ENCODE measurements at places on chromosomes 12 and 14.

- no peak for DNase-seq
Measured at GRCh38 chr12:91381309-91381804, 198.7 kb upstream of the DCN start.

DNA sequence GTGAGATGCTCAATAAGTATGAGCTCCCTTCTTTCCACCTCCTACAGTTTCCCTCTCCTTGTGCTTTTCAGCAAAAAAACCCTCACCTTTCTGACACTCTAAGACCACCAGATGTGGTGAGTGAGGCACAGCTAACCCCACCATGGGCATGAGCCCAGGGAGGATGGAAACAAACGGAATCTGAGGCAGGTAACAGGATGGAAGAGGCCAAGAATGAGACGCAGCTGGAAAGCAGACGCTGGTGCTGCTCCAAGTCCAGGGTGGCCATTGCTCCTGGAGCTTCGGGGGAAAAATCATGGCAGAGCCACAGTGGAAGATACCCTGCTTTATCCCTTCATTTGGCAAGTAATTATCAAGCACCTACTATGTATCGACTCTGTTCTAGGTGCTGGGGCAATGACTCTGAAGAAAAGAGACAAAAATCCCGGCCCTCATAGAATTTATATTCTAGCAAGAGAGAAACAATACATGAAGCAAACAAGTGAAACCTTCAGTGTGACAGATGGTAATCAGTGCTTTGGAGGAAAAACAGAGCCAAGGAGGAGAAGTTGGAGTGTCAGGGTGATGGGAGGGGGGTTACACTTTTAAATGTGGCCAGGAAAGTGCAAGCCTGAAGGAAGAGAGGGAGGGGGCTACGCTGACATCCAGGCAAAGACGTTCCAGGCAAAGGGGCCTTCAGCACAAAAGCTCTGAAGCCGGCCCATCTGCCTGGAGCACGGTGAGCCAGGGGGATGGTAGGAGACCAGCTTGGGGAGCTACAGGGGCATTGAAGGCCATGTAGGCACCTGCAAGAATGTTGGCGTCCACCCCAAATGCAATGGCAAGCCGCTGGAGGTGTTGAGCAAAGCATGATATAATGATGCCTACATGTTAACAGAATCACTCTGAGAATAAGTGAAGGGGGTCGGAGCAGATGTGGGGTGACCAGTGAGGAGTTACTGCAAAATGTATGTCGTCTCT is 154.2 kb downstream of the DPF3 start:
- no peak for DNase-seq

DNA sequence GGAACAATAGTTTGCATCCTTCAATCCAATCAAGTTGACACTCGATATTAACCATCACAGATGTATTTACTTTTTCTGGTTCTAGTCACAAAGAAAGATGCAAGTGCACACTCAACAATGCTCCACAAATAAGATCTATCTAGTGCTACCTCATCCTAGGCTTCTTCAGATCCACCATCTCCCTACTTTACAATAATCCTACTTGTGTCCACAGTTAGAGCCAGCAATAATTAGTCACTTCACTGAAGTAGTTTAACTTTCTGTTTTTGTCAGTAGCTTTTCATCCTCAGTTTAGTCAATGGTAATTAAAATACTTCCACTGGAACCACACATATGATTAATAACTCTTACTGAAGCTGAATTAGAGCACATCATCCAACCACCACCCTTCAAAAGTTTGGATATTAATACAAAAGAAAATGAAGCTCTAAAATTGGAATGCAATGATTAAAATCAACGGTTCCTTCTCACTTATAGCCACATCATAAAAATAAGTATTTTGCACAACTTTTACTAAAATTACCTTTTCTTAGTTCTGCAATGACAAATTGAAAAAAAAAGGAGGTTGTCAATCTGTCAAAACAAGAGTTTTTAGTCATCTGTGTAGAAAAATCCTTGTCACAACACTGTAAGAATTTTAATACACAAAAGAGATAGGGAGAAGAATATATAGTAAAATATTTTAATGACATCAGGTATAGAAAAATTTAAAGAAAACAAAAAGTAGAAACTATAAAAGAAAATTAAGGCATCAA is 28.2 kb upstream of the SNRPF start:
- DNase-seq: no peak

GRCh38 chr12:26728205-26729050 is 104.6 kb downstream of the ITPR2 start:
- no peak for DNase-seq

GRCh38 chr14:22226381-22226780 is 362.6 kb downstream of the DAD1 start:
- no peak for DNase-seq

GRCh38 chr12:7907009-7907408 is 29.0 kb downstream of the SLC2A3 start:
- no peak for DNase-seq

GRCh38 chr14:95165517-95165916 is 8.2 kb upstream of the DICER1 start:
- no peak for DNase-seq

GRCh38 chr12:103952497-103952896 is 13.2 kb upstream of the TDG start:
- no peak for DNase-seq

- DNase-seq: no peak
Measured at GRCh38 chr14:34833549-34834523, 41.3 kb downstream of the BAZ1A start.

DNA sequence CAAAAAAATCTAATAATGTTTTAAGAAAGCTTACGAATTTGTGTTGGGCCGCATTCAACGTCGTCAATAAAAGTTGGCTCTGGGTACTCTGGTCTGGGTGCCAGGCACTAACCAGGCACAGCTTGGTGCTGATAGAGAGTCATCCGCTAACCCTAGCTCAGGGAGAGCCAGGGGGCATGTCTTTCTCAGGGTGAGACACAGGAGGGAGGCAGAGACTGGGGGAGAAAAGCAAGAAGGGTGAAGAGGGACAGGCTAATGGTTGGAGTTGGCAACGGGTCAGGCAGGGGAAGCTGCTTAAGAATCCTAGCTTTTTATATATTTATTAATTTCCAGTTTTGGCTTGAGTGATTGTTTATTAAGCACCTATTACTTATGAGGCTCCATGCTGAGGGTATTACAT is 105.0 kb downstream of the CMKLR1 start:
- DNase-seq: no peak

DNA sequence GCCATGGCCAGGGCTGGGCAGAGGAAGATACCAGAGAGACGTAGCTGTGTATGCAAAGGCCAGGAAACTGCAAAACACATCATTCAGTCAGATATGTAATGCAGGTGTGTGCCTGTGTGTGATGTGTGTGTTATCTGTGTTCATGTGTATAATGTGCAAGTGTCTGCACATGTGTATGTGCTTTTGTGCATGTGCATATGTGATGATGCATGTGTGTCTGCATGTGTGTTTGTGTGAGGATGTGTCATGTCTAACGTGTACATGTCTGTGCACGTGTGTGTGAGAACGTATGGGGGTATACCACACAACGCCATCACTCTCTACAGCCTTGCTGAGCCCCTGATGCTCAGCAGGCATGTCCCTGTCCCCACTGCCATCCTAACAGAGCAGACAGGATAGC is 9.7 kb downstream of the DIO3 start:
- no peak for DNase-seq

DNA sequence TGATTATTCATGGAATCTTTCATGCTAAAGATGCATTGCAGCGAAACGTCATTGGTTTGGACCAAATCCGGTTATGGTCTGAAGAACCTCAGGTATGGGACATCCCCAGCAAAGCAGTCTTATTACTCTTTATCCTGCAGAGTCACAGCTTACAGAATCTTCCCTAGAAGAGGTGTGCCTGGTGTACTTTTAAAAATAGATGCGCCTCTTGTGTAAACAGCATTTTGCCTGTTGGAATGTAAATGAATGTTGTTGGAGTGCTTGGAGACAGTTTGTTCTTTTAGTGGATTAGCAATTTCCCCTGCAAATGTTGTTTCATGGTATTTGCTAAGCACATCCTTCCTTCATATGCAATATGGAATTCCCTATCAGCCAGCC is 242.5 kb downstream of the ZFP36L1 start:
- no peak for DNase-seq

DNA sequence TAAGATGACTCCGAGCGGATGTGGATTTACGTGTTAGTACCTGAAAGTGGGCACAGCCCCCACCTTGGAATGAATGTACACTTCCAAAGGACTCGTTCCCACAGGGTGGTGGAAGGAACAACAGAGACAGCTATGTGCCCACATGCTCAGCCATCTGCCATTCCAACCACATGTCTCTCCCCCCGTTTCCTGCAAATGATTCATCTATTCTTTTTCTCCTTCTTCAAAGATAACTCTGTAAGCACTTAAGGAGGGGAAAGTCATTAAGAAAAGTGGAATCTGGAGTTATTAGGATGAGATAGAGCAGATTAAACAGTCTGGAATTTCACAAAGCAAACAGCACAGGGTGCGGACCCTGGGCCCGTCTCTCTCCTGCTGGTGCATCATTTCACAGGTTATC is 18.5 kb upstream of the DUSP6 start:
- no peak for DNase-seq

DNA sequence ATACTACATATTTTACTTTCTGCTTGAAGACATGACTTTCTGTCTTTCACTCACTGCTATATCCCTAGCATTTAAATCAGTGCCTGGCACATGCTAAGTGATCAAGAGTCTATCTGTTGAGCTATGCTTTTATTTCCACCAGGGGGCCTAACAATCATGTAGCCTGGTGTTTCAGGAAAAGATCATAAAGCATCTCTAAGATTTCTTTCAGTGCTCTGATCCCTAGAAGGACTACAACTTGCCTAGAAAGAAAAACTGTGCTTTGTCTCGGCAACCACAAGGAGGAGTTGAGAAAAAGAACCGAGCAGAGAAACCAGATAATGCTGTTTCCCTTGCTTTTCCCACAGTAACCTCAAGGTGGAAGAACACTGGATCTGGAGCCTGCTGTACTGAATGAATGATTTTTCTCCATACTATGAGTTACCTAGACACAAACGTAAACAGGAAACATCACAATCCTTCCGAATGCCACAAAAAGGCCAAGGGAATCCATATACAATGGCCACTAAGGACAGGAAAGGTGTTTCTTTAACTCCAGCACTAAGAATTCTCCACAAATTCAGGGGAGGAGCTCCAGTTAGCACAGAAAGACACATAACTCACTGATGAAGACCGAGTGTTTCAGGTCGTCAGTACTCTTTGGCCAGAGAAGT is 1.2 kb downstream of the CRY1 start:
- DNase-seq: no peak

DNA sequence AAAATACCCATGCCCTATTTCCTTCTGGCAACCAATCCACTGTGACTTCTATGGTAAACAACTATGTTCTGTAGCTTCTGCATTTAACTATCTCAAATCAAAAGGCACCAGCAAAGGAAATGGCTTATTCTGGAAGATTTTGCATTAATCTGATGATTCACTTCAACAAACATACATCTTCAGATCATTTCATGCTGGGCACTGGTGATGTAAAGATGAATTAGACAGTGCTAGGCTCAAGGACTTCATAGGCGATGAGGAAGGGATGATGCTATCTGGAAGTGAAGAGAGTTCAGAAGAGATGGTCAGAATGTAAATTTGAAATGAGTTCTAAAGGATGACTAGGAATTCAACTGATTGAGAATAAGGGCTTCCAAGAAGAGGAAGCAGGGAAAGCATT is 363.3 kb downstream of the PAWR start:
- DNase-seq: no peak

- no peak for DNase-seq
Measured at GRCh38 chr14:87888136-87888999, 104.6 kb downstream of the GALC start.

GRCh38 chr14:36048667-36049066 is 127.9 kb downstream of the PTCSC3 start:
- no peak for DNase-seq

DNA sequence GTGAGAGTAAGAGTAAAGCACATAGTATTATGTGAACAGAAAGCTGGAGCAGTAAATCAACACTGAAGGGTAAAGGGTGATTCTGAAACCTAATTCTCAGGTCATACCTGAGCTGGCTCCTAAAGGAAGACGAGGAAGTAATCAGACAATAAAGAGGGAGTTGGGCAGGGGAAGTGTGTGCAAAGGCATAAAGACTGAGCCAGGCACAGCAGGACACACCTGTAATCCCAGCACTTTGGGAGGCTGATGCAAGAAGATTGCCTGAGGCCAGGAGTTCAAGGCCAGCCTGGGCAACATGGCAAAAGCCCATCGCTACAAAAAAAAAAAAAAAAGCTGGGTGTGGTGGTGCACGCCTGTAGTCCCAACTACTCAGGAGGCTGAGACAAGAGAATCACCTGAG is 9.6 kb downstream of the ARF3 start:
- no peak for DNase-seq

DNA sequence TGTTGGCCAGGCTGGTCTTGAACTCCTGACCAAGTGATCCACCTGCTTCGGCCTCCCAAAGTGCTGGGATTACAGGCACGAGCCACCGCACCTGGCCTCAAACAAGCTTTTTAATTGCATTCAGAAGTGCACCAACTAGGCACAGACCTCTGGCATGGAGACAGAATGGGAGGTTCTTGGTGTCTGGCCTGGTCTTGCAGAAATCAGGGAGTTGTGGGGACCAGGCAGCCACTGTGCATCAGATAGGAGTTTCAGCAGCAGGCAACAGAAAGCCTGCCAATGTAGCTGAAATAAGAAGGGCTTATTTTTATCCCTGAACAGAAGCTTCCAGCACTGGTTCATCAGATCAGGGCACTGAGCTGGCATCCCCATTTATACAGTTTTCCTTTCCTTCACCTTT is 22.2 kb upstream of the TCL1B start:
- no peak for DNase-seq

GRCh38 chr14:27026097-27026496 is 428.3 kb upstream of the NOVA1 start:
- no peak for DNase-seq

DNA sequence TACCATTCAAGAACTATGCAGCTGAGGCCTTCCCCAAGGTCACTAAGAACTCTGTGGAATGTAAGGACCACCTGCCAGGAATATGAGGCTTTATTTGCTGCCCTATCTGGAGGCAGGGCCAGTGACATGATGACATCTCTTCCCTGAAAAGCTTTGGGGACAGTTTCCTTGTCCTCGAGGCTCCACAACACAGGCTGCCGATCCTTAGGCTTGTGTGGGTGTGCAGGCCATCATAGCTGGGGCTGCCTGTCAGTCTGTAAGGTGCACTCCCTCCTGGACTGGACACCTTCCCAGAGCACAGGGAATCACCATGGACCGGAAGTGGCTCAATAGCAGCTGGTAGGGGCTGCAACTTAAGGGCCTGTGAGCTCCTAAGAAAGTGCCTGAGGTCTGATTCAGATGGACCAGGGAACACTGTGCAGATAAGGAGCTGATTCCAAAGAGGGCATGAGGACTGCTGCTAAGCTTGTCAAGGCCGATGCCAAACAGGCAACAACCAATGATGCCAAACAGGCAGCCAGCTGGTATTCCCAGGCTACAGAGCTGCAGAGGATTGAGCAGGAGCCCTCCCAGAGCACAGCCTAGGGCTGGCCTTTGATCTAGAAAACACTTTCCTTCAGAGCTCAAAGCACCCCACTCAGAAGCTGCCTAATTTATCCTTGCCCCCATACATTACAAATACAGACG is 84.3 kb downstream of the CRACR2A start:
- DNase-seq: no peak

Measured in bone marrow (tissue), 2 donors.